ENCODE measurements at places on chromosomes 1 and 21.

GRCh38 chr1:28147264-28148094 is 29.0 kb downstream of the PTAFR start:
- no peak for DNase-seq

DNA sequence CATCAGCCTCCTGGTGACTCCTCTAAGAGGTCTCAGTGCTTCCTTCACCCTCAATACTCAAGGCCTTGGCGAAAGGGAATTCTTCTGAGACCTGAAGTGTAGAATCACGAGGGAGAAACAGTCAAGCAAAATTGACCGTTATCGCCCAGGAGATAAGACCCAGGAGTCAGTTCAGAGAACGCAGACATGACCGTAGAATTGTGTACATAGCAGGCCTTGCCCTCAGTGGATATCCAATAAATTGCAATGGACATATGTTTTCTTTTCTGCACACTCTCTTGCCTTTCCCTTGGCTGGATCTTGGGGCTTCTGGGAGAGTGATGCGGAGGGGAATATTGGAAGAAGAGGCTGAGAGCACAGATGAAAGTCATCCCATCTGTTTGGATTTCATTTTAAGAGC is 15.7 kb upstream of the ETS2 start:
- DNase-seq: no peak

- DNase-seq: no peak
Observed at GRCh38 chr21:15841856-15842564, 112.2 kb downstream of the USP25 start.

- DNase-seq: no peak
Observed at GRCh38 chr1:45443580-45444446, 47.1 kb downstream of the TESK2 start.

DNA sequence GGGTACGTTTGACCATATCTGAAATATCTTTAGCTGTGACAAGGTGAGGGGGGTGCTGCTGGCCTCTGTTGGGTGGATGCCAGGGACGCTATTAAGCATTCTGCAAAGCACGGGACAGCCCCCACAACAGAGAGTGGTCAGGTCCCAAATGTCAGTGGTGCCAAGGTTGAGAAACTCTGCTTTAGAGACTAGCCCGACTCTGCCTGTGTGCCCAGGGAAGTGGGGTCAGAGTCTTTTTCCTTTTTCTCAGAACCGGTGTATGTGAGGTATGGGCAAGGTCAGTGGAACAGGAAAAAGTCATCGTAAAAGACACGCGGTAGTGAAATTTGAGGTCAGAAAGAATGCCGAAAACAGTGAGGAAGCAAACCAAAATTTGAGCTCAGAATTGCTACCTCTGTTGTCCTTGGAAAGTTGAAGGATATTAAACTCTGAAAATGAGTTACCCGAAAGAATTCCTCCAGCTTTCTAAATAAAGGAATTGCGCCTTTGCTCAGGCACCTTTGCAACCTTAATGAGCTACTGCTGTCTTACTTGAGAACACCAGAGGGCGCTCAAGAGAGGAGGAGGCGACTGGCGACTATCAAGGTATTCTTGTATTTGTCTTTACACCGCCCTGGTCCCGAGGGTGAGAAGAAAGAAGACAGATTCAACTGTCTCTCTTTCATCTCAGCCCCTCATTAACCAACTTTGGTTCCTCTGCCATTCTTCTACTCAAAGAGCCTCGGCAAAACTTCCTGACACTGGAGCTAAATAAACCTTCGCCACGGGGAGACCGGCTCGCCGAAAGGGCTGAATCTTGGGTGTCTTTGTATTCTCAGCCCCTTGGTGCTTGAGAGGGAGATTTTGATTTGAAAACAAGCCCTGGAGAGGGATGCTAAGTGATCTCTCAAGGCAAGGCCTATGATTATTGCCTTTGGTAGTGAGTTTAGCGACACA is 85.4 kb upstream of the OLIG2 start:
- peak; percentile 57 for DNase-seq

DNA sequence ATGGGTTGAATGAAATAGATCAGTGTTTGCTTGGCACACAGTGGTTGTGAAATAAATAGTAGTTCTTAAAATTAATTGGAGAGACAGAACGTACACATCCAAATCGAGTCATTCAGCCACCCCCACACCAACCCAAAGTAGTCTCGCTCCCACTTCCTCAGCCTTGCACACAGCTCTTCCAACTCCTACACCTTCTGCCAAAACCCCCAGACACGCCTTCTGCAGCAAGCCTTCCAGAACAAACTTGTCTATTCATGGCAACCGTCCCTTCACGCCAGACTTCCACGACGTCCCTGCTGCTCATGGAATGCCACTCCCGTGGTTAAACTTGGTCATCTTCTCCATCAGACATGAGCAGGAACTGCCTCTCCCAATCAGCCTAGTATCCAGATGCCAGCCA is 37.5 kb upstream of the RD3 start:
- no peak for DNase-seq

DNA sequence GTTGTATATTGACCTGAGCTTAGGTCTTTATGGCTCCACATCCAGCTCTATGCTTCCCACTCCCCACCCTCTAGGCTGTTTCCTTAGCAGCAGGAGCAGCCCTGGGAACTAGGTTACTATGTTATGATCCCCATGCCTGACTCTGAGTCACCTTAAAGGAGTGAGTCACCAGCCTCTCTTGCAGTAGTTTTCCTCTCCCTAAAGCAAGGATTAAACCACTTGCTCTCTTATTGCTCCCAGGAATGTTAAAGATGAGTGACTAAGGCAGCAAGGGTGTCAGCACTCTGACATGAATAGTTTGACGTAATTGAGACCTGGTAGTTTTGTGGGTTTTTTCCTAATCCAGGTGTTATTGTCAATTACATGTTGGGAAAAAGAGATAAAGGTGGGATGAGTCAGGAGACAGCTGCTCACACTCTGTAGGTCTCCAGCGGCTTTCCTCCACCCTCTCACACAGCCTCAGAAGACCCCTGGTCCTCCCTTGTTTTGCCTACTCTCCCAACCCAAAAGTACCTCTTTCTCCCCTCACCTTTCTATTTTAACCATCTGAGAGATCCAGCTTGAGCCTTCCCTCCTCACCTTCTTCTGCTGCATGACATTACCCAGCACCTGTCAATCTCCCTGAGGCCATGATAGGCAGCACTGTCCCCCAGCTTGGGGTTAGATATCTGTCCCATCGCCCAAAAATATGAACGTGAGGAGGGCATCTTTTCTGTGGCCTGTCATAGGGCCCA is 369.1 kb upstream of the VAMP3 start:
- DNase-seq: no peak

DNA sequence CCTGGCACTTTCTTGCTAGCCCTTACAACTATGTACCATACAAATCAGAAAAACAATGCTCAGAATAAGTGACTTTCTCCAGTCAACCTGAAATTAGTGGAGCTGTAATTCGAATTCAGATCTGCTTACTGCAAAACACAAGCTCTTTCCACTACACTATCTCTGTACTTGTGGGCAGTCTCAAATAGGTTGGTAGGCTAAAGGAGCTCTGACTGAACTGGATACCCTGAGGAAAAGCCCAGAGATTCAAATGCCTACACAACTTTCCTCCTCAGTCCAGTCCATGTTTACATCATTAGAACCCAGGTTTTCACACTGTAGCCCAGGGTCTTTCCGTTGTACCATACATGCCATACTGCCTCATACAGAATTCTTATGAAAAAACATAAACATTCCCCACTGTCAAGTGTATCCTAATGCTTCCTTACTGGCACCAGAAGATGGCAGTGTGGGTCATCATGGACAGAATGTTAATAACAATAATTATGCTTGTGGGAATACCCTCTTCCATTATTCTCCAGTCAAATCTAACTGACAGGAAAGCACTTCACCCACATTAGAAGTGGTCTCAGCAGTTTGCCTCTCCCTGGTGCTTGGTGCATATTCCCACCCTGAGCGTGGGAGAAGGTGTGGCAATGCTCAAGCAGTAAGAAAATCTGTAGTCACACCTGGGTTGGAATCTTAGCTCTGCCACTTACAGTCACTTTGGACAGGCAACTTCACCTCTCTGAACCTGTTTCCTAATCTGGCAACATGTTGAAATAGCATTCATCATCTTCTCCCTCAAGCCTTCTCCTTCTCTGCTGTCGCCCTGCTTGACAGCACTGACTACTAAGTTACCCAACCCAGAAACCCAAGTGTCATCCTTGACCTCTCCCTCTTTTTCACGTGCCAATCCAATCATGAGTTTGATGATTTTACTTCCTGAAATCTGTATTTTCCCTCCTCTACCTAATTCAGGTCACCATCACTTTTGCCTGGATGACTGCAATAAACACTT is 14.4 kb upstream of the ZFYVE9 start:
- peak; percentile 43 for DNase-seq
